PC-3 (cell line): ENCODE measurements at places on chromosomes 12 and 14. TPM values are rescaled to one million over a fixed set of nuclear protein-coding genes. Genes with fewer than 3 reads are reported as not detected.

Gene GLT1D1
- not detected in 2 replicates for total RNA-seq

Gene RPS6KL1
- total RNA-seq, result 16.0 and 17.9 TPM in 2 replicates

Gene RPL10L
- not detected in 2 replicates for total RNA-seq

Gene SMAGP
- 55.3 and 62.5 TPM in 2 replicates for total RNA-seq

Gene PTPRQ
- total RNA-seq, result 0.07 TPM in 1 of 2 replicates, not detected in the other

Gene LRP1-AS
- total RNA-seq, result not detected in 2 replicates

Gene FAM186B
- total RNA-seq, result 0.80 and 1.1 TPM in 2 replicates

Gene BHLHE41
- 77.6 and 81.0 TPM in 2 replicates for total RNA-seq

Gene CCDC197
- not detected in 2 replicates for total RNA-seq

Gene DNAH10
- 0.15 and 0.17 TPM in 2 replicates for total RNA-seq

Gene GPR162
- total RNA-seq, result not detected in 2 replicates

Gene FSCB
- 0.12 and 0.15 TPM in 2 replicates for total RNA-seq

Gene CISTR
- total RNA-seq, result not detected in 2 replicates

Gene MEG3
- total RNA-seq, result not detected in 2 replicates

Gene GCN1
- 254 and 334 TPM in 2 replicates for total RNA-seq

Gene TRPV4
- 1.6 and 2.4 TPM in 2 replicates for total RNA-seq

Gene MMAB
- 83.0 and 83.5 TPM in 2 replicates for total RNA-seq

Gene OTOGL
- total RNA-seq, result 0.44 and 3.1 TPM in 2 replicates

Gene ITPR2
- 4.0 and 10.2 TPM in 2 replicates for total RNA-seq

Gene COCH
- total RNA-seq, result 2.5 and 4.2 TPM in 2 replicates

Gene ACOT4
- total RNA-seq, result 3.9 and 5.1 TPM in 2 replicates

Gene RIMBP2
- total RNA-seq, result not detected in 2 replicates

Gene LMNTD1
- not detected in 2 replicates for total RNA-seq

Gene E2F7
- 17.2 and 19.0 TPM in 2 replicates for total RNA-seq

Gene AQP6
- not detected in 2 replicates for total RNA-seq

Gene COX8C
- not detected in 2 replicates for total RNA-seq

Gene TRHDE
- 16.5 and 17.7 TPM in 2 replicates for total RNA-seq

Gene HECTD4
- 24.6 and 31.2 TPM in 2 replicates for total RNA-seq

Gene RAB5B
- total RNA-seq, result 48.8 and 50.6 TPM in 2 replicates

Gene SLC6A13
- not detected in 2 replicates for total RNA-seq

Gene NOVA1
- 1.1 and 3.1 TPM in 2 replicates for total RNA-seq

Gene C12orf50
- not detected in 2 replicates for total RNA-seq

Gene SLCO1B1
- total RNA-seq, result not detected in 2 replicates

Gene SLC25A47
- 0.07 TPM in 1 of 2 replicates, not detected in the other for total RNA-seq

Gene SERPINA6
- total RNA-seq, result not detected in 2 replicates

Gene GCH1
- 26.6 and 26.9 TPM in 2 replicates for total RNA-seq

Gene DPF3
- total RNA-seq, result 16.6 and 30.5 TPM in 2 replicates

Gene BCL11B
- total RNA-seq, result 0.73 and 1.7 TPM in 2 replicates

Gene SLC4A8
- 3.3 and 4.2 TPM in 2 replicates for total RNA-seq

Gene FAM181A
- total RNA-seq, result not detected in 2 replicates

Gene CPSF6
- total RNA-seq, result 94.6 and 96.7 TPM in 2 replicates

Gene CLEC2B
- total RNA-seq, result not detected in 2 replicates

Gene TPPP2
- total RNA-seq, result not detected in 2 replicates

Gene AVPR1A
- total RNA-seq, result not detected in 2 replicates
